ENCODE measurements at places on chromosomes 7 and 10.

GRCh38 chr10:94194256-94194655 lies 168.5 kb downstream of the NOC3L start:
- no peak for DNase-seq

DNA sequence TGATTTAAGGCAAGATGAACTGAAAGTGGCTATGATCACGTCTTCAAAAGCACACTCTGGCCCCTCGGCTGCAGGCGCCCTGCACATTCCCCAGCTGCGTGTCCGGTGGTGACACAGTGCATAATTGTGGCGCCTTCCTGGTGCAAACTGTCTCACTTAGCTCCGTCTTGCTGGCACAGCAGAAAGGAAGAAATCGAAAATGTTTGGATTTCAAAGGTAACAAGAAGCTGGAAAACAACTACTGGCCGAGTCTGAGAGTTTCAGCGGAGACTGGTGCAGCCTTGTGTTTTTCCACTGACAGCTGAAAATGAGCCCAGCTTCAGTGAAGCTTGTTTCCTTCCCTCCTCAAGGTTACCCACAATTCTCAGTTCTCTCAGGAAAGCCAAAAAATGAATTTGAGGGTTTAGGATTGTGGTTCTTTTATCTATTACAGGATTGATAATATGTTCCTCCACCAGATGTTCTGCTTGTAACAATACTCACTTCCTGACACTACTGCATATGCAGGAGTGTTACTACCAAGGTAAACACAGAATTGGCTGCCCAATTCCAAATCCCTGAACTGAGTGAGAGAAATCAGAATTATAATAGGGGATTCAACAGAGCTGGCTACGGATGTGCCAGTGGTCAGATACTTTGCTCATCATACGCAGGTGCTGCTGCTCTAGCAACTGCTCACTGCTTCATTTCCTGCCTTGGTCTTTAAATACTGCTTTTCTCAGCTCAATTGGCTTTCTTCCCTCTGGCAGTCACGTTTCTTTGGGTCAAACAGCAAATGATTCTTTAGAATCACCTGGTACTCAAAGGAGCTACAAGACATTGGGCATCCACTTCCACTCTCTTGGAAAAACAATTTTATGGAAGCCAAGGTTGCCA lies 63.7 kb downstream of the TRUB1 start:
- DNase-seq = peak; percentile 47

DNA sequence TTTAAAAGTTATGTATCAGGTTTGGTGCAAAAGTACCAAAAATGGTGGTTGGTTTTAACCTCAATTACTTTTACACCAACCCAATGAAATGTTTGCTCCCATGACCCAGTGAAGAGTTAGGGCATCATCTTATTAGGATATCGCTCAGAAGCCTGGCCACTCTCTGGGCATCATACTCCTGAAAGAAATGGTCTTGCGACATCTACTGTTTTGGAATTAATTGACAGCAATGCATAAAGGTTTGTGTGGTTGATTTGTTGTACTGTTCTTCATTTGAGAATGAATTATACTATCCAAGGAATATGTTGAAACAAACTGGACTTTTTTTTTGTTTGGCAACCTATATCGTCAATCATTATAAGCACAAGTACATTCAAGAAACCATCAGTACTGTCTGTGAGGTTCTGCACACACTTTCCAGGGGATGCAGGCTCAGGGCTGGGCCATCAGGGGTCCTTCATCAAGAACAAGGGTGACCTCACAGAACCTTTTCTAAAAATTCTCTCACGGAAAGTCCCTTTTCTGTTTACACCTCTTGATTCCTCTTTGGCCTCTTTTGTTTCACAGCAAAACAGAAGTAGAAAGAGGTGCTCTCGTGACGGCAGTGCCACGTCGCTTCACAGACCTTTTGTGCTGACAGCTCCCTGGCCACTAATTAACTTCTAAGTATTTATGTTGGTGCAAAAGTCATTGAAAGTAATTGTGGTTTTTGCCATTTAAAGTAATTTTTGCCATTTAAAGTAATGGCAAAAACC lies 117.2 kb upstream of the KLF6 start:
- no peak for DNase-seq

DNA sequence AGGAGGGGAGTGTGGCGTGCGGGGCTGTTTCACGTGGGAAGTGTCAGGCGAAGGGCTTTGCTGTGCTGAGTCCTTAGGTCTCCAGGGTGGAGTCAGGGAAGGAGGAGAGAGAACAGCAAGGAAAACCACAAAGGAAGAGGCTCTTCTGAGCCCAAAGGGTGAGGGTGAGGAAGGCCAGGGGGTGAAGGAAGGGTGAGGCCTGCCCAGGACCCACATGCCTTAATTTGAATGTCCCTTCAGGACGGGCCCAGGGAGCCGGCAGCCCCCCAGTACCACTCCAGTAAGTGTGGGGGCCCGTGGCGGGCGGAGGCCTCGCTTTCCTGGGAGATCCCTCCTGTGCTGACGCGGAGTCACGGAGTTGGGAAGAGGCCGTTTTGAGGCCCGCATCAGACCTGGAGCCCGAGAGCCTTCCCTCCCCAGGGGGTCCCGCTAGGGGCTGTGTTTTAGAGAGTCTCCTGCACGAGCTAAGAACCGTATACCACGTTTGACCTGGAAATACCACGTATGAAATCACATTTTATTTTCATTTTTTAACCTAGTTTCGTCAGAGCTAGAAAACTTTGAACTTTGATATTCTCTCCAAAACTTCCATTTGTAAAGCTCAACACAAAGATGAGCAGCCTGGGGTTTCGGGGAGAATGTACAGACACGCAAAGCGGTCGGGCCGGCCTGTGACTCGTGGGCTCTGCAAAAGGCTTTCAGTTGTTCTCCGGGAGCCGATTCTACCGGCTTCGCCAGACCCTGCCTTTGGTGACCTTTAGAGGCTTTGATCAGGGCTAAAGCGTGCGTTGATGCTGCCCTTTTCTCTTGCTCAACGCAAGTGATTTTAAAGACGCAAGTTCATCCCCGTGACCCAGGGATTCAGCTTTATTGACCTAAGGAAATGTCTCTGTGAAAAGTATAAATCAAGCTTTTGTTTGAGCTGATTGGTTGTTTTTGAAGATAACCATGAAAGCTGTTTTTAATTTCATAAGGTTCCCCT lies 23.6 kb upstream of the TTYH3 start:
- no peak for DNase-seq

DNA sequence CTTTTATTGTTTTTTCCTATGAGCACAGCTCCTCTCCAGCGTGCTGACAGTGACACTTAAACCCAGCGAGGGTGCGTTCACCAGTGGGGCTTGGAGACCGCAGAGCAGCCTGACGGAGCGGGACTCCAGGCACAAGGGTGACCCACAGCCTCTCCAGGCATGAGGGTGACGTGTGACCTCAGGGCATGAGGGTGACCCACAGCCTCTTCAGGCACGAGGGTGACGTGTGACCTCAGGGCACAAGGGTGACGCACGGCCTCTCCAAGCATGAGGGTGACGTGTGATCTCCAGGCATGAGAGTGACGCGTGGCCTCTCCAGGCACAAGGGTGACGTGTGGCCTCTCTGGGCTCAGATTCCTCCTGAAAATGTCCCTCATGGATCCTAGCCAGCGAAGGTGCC lies 164.3 kb upstream of the TCERG1L start:
- no peak for DNase-seq

GRCh38 chr7:28703037-28703765 lies 254.9 kb downstream of the TRIL start:
- DNase-seq = no peak

DNA sequence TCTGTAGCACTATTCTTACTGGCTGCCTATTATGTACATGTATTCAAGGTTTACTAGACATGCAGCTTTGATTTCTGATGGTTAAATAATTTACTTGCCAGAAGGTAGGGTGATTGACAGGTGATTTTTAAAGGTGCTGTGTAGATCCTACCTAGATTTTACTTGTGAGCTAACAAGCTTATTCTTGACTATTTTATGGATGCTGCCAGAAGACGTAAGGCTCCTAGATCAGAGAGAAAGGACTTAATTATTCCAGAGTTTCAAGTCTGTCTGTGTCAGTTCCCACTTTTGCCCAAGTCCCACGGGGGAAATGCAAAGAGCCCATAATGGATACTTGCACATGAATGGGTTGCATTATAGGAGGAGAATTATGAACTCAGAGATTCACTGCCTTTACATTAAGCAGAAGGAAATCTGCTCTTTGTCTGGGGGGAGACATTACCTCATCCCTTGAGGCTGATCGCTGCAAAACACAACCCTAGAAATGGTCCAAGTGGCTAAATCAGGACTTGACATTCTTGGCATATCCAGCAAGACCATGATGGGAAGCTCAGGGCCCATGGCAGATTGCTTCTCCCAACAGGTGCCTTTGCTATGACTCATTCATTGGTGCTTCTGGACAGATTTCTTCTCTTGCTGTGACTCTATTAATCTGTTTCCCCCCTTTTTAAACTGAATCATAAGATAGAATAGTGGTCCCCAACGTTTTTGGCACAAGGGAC lies 32.1 kb downstream of the GPR158 start:
- no peak for DNase-seq

Data from ureter (tissue), 1 donor.